ENCODE measurements at places on chromosomes 4 and X.

DNA sequence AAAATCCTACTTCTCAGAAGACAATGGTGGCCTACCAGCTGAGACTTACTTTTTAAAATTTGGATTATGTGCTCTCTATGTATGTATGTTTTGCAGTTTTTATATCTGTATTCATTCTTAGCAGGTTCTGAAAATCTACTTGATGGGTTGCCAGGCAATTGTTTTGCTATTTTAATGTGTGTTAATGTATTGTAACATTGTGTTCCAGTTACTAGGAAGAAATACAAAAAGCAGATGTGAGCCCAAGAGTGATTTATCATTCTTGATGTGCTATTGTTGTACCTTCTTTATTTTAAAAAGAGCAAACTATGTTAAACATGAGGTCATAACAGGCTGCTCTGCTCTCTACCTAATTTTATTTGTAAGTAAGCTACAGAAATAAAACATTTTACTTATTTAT is 81.9 kb downstream of the REPS2 start:
- no peak for DNase-seq

DNA sequence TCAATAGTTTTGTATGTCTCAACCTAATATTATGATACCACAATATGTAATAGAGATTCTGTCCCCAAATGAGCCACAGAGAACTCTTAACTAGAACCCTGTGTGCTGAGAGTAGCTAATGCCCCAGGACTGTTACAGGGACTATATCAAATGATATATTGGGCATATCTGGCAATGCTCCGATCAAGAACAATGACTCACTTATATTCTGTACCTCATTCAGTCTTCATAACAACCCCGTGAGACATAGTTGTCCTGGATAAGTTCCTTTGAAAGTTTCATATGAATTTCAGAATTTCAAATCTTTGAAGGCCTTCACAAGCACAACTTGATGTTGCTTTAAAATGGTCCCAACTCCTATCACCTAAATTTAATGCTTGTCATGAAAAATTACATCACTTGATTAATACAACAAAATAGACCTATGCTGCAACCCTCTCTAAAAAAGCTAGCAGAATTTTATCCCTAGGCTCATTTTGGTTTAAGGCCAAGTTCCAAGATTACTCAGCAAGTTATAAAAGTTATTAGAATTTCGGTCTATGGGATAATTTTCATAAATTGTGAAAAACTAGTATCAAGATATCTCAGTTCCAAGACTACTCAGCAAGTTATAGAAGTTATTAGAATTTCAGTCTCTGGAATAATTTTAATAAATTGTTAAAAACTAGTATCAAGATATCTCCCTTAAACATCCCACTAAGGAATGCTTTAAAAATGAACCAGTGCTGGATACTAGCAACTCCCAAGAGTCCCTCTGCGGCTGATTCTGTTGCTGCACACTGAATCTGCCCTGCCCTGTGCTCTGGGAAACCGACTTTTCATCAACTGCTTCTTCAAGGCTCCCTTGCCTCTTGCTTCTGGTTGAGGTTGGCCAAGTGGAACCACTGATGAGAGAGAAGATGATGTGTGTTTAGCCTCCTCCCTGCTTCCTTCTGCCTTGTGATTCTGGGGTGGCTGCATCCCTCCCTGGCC is 6.0 kb upstream of the ANXA3 start:
- no peak for DNase-seq

GRCh38 chr4:182310316-182310715 is 67.1 kb downstream of the TENM3 start:
- no peak for DNase-seq

DNA sequence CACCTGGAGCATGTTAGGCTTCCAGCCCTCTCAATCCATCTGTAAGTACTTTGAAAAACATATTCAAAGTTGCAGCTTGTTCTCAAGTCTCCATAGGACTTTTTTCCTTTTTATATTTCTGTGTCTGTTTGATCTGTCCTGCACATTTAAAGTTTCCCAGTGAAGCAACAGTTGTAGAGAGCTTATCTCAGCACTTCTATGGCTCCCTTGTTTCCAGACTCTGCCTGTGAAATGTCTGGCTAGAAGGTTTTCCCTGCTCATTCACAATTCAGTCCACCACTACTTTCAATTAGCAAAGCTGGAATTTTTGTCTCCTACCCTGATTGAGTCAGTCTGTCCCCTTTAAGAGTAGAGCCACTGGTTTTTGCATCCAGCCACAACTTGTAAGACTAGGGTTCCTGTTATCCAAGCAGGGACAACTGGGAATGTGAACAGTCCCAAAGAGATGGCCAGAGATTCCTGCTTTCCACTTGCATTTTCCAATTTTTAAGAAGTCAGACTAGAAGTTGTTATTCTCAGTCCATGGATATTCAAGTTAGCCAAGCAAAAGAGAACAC is 116.1 kb downstream of the GASK1B start:
- no peak for DNase-seq

- DNase-seq: peak; percentile 2
Observed at GRCh38 chr4:156677131-156677531, 294.5 kb downstream of the PDGFC start.

DNA sequence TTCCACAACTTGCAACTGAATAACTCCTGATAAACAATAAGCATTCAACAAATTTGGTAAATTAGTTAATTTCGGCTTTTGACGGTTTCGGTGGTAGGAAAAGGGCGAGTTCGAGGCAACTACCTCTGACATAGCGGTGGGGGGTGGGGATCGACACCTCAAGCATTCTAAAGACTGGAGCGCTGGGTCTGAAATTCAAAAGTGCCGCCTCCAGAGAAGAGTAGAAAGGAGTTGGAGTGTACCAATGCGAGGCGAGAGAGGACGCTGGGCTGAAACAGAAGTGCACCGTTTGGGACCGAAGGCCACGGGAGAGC is 725 bp downstream of the SMC1A start:
- DNase-seq: no peak

DNA sequence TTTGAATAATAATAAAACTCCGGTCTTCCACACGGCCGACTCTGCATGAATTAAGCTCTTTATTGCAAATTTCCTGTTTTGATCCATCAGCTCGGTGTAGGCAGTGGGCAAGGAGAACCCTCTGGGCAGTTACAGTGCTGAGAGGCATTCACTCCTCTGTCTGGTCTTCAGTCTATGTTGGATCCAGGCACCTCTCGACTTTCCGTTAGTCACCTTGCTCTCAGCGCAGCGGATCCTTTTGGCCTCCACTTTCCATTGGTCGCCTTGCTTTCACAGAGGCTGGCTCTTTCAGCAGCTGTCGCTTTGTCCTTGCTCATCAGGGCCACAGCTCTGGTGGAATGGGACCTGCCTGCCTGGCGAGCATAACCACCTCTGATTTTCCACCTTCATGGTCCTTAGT is 52.9 kb downstream of the TRMT44 start:
- DNase-seq: no peak

DNA sequence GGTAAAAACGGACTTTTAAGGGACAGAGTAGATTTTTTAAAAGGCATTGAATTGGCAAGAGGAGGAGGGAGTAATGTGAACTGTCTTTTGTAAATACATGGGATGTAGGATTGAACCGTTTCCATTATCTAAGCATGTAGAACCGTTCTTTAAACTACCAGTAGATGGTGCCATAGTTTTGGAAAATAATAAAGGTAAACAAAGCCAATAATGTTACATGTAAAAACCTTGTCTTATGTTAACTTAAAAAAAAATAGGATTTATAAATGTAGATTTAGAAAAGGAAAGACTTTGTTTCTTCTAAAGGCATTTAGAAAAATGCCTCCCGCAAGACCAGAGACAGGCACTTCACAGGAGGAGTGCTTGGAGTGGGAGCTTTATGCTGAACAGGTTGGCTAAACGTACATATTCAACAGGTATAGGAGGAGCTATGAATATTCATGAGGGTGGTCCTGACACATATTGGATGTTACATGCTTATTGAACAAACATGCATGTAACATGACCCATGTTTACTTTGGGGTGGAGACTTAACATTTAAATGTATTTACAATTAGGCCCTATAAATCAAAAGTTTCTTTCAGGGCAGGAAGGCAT is 45.5 kb upstream of the FAM241A start:
- peak; percentile 56 for DNase-seq

DNA sequence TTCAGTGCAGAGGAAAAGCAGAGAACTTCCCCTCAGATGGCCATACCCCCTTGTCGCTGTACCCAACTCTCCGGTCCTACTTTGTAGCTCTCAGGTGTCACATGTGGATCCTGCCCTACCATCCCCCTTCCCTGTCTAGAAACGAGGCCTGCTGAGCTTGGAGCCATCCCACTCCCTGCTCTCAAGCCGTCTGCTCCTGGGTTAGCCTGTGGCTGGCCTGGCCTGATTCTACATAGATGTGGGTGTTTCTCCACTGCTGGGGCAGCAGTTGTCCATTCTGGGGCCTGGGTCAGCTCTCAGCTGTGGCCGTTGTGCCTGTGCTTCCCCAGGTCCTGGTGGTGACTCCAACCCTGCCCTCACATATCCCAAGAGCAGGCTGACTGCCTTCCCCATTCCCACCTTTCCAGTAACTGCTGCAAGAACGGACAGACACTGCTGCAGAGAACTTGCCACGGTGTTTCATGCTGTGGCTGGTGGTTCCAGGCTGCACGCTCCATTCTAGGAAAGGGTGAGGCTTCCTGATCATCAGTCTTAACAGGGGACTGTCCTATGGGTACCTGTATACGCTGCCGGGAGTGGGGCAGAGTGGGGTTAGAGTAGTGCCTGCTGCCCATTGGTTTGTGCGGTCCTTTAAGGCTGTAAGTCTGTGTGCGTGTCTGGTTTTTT is 3.6 kb downstream of the IL9R start:
- no peak for DNase-seq

- DNase-seq: no peak
Observed at GRCh38 chr4:54473077-54473545, 184.6 kb upstream of the KIT start.

DNA sequence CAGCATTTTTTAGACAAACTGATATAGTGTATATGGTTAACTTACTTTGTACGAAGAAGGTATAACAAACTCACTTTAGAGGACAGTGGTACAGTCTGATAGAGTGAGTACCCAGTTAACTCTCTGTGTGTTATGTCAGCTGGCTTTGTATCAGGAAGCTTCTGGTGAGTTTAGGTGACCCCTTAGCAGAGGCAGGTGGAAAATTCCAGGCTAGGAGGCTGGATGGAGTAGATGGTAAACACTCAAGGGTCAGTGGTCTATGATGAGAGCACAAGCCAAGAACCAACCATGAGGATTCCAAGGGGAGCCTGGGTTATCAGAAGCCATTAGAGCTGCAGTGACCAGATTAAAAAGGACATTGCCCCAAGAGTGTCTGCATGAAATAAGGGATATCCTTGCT is 227.3 kb upstream of the CENPE start:
- DNase-seq: no peak
